ENCODE measurements at places on chromosomes 5 and 9. TPM values are rescaled to one million over a fixed set of nuclear protein-coding genes. Genes with fewer than 3 reads are reported as not detected.

Gene LHX2
- polyA plus RNA-seq = 4.1 TPM

Gene IL9
- not detected for polyA plus RNA-seq

Gene FOXD4L4
- polyA plus RNA-seq = not detected

Gene CSF1R
- not detected for polyA plus RNA-seq

Gene FAM221B
- not detected for polyA plus RNA-seq

Gene LMX1B
- polyA plus RNA-seq = 0.56 TPM

Gene SPATA24
- 7.0 TPM for polyA plus RNA-seq

Gene CDH12
- polyA plus RNA-seq = not detected

Gene IFNA21
- not detected for polyA plus RNA-seq

Gene ARL10
- 0.15 TPM for polyA plus RNA-seq

Gene LPAR1
- polyA plus RNA-seq = 15.8 TPM

Gene EDIL3
- polyA plus RNA-seq = 0.18 TPM

Gene KCNMB1
- not detected for polyA plus RNA-seq

Gene INSL6
- not detected for polyA plus RNA-seq

Gene NTNG2
- polyA plus RNA-seq = 1.1 TPM

Gene PAXX
- polyA plus RNA-seq = 57.0 TPM

Gene CMYA5
- polyA plus RNA-seq = 0.13 TPM

Gene CCDC192
- not detected for polyA plus RNA-seq

Gene SH2D3C
- polyA plus RNA-seq = 0.04 TPM

Gene IDNK
- 10.9 TPM for polyA plus RNA-seq

Gene PCDHB14
- polyA plus RNA-seq = 0.05 TPM

Gene PTPN3
- polyA plus RNA-seq = 8.9 TPM

Gene RNF224
- 0.04 TPM for polyA plus RNA-seq

Gene TMEM8B
- 1.7 TPM for polyA plus RNA-seq

Gene PCDHB13
- 0.08 TPM for polyA plus RNA-seq

Gene CARTPT
- not detected for polyA plus RNA-seq

Gene PCDHGA3
- polyA plus RNA-seq = not detected

Gene HABP4
- polyA plus RNA-seq = 11.9 TPM

Gene GFRA3
- 0.07 TPM for polyA plus RNA-seq

Gene FOXI1
- not detected for polyA plus RNA-seq

Gene FOXD4
- polyA plus RNA-seq = 0.49 TPM

Gene NMUR2
- not detected for polyA plus RNA-seq

Gene COL23A1
- not detected for polyA plus RNA-seq

Gene CCDC183
- 1.1 TPM for polyA plus RNA-seq

Gene TMC1
- polyA plus RNA-seq = 0.01 TPM

Gene DEPDC1B
- 15.9 TPM for polyA plus RNA-seq

Gene MELK
- polyA plus RNA-seq = 68.6 TPM

Gene CCL28
- 0.15 TPM for polyA plus RNA-seq

Gene PCDHGA8
- polyA plus RNA-seq = 0.04 TPM

Gene IRX4
- 0.05 TPM for polyA plus RNA-seq

Gene IFNA13
- polyA plus RNA-seq = not detected

Gene TRIM52
- 13.1 TPM for polyA plus RNA-seq

Gene HTR4
- polyA plus RNA-seq = not detected

Gene FST
- polyA plus RNA-seq = 2.0 TPM

Gene CCNJL
- polyA plus RNA-seq = 7.4 TPM

Gene GRIN1
- 0.51 TPM for polyA plus RNA-seq
